ENCODE measurements at places on chromosomes 4 and X.

DNA sequence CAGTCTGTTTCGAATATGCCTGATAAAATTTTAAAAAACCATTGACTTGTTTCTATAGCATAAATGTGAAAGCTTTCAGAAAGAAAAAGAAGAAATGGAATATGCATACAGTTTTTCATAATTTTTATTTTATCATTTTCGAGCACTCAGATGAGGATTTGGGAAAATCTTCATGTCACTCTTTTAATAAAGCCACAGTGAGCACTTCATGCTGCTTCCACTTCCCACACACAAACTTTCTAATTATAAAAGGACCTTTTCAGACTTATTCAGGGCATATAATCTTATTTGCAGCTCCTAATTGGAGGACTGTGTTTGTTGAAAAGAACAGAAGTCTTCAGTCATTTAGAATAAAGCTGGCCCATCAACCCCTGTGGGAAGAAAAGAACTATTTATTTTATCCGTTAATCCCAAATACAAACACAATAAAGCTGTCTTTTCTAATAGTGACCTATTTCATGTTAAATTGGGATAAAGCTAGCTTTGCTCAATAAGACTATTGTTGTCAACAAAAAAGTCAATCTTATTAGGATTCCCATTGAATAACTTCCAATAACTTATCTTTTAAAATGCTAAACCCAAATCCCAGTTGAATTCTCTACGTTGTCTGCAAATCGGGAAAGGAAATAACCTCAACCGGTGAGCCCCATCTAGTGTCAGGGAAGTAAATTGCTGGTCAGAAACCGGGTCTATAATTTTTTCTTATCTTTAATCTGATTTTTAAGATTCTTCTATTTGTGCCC lies 211.5 kb downstream of the PDGFRA start:
- no peak for DNase-seq

DNA sequence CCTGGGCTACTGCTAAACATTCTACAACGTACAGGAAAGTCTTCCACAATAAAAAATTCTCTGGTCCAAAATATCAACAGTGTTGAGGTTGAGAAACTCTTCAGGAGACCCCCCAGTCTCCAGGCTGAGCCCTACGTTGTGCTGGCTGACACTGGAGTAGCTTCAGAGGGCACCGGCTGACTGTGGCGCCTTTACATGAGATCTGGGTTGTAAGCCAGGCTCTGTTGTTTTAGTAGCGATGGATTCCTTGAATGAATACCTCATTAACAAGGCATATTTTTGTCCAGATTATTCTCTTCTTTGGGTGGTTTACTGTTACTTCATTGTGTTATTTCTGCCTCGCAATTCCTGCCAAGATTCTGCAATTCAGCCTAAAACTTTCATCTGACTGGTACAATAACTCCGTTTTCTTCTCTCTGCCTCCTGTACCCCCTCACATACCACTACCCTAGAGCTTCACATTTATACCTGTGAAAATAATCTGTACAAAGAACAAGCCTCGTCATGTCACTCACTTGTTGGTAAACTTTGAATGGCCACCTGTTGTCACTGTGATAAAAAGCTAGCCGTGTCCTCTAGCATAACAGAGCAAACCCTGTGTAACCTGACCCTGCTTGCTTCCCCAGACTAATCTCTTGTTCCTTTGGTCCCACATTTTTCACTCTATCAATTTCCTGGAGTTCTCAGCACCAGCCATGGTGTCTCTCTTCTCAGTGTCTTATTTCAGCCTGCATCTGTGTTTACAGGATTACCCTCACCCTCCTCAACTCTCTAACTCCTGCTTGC lies 1476.1 kb upstream of the TENM3 start:
- DNase-seq = no peak

DNA sequence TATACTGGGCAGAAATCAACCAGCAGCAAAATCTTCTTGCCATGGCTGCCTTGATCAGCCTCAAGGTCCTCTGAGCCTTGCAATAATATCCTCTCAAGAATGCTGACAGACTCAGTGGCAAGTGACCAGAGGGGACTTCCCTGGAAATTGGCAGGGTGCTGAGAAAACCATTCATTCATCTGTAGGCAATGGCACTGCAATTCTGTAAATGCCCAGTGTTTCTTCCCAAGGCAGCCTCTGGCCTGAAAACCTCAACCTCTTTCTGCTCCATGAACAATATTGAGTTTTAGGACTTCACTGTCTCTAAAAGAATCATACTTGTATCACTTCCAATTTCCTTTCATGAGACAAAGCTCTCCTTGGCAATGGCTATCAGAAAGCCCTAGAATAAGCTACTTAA lies 754.3 kb upstream of the TENM3 start:
- DNase-seq = no peak

- DNase-seq = no peak
Measured at GRCh38 chrX:13305108-13305507, 14.7 kb downstream of the ATXN3L start.

- no peak for DNase-seq
Measured at GRCh38 chrX:137032341-137032694, 1.5 kb downstream of the GPR101 start.

GRCh38 chrX:25072247-25072646 lies 56.5 kb upstream of the ARX start:
- no peak for DNase-seq

- DNase-seq = no peak
Measured at GRCh38 chr4:148452970-148453369, 10.8 kb upstream of the NR3C2 start.

Data from DMS79 (cell line).